ENCODE measurements at places on chromosomes 3 and 15.

DNA sequence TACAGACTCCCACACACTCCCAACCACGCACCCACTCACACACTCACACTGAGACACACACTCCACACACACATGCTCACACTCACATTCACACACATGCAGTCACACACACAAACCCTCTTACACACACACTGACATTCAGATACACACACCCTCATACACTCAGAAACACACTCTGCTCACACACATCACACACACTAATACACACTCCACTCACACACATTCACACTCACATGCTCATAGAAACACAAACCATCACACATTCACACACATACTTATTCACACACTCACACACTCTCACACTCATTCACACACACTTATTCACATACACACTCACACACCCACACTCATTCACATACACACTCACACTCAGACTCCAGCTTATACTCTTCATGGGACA is 509.3 kb downstream of the OCA2 start:
- no peak for DNase-seq

GRCh38 chr3:134486577-134487041 is 752 bp downstream of the CEP63 start:
- no peak for DNase-seq

DNA sequence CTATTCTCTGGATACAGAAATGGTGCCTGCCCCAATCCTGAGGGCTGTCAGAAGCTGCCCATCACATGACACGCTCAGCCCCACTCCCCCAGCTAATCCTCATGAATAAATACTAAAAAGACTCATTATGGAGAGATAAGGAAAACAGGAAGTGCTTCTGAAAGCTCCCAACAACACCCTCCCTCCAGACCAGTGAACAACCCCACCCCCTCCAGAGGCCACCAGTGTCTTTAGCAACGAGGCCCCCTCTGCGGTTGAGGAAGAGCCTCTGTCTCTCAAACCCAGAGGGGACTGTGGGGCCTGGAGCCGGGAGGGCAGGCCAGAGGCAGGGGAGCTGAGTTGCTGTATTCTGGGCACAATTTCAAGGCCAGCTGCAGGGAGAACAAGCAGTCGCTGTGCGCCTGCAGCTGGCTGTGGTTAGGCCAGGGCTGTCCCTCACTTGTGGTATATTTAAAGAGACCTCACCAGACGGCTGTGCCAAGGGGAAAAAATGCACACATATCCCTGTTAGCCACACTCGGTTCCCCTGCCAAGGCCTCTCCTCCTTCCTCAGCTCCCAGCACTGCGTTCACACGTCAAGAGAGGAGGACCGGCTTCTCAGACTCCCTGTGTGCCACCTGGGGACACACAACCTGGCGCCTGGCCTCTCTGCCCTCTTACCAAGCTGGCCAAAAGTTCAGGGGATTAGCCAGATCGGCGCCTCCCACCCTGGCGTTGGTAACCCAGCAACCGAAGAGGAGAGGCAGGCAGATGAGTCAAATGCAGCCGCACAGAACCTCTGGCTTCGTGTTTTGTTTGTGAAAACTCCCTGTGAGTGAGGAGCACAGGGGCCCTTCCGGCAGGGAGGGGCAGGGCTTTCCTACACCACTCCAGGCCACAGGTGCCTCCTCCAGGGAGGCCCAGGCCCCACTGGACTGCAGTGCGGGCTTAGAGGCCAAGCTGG is 101.2 kb upstream of the ETV5 start:
- DNase-seq, result peak; percentile 86

DNA sequence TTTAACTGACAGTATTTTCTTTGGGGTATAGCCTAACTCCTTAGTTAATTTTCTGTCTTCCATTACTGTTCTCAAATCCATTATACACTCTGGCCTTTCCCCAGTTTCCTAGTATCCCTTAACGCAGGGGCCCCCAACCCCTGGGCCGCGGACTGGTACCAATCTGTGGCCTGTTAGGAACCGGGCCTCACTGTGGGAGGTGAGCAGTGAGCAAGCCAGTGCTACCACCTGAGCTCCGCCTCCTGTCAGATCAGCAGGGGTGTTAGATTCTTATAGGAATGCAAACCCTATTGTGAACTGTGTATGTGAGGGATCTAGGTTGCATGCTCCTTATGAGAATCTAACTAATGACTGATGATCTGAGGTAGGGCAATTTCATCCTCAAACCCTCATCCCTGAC is 75.1 kb downstream of the DOCK3 start:
- no peak for DNase-seq

DNA sequence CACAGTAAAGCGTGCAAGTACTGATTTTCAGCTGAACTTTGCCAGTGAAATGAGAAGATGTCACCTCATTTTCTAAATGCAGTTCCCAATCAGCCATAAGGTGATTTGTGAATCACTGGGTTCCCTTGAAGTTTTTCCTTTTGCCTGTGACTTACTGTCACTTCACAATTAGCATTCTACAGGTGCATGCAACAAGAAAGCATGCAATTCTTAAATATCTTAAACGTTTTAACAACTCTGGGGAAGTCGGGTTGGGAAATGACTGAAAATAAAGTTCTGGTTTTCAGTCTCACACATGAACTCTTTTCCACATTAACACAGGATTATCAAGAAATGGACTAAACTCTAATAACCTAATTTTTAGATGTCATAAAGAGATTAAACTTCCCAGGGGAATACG is 5.2 kb downstream of the GSK3B start:
- DNase-seq, result no peak

GRCh38 chr15:45635191-45635638 is 386 bp downstream of the SQOR start:
- peak; percentile 66 for DNase-seq

DNA sequence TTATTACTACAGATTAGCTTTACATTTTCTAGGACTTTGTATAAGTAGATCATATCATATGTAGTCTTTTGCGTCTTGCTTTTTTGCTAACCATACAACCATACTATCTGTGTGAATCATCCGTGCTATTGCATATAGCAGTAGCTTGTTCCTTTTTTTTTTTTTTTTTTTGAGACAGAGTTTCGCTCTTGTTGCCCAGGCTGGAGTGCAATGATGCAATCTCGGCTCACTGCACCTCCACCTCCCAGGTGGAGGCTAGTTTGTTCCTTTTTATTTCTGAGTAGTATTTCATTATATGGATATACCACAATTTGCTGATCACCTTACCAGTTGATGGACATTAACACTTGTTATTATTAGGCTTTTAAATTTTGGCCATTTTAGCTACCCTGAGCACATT is 54.5 kb upstream of the TBL1XR1 start:
- no peak for DNase-seq

DNA sequence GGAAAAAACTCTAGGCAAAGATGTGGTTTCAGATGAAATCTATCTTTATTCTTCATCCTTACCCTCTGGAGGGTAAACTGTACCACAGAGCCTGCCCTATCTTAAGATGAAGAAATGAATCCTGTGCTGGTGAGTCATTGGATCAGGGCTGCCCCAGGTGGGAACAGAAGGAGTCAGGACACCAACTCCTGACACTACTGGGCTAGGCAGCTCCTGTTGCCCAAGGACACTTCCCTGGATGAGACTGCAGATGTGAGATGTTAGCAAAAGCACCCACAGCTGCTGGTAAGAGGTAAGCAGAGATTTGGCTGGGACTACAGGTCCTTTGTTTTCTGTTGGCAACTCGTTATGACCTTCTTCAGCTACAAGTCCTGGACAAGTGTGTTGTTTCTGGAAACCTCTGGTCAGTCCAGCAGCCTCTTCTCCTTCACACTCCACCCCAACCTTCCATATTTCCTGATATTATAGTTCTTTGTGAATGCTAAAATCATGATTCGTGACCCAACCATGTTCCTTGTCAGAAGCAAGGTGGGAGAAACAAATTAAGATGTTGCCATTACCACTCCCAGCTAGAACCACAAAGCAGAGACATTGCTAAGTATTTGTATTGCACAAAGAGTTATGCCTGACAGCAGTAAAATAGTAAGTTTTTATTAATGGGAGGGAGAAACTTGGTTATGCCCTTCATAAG is 104.2 kb upstream of the TGFBR2 start:
- no peak for DNase-seq

DNA sequence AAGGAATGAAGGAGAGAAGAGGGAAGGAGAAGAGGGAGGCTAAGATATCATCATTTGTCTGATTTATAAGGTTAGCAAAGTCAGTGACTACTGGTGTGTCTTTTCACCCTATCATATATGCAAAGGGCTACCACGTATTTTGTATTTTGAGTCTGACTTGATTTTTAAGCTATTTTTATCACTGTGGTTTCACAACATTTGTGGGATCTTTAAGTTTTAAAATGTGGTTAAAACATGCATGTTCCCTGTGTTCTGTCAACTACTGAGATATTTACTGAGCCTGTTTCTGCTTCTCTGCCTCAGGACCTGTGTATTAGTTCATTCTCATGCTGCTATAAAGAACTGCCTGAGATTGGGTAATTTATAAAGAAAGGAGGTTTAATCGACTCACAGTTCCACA is 22.5 kb upstream of the SPTSSB start:
- no peak for DNase-seq

DNA sequence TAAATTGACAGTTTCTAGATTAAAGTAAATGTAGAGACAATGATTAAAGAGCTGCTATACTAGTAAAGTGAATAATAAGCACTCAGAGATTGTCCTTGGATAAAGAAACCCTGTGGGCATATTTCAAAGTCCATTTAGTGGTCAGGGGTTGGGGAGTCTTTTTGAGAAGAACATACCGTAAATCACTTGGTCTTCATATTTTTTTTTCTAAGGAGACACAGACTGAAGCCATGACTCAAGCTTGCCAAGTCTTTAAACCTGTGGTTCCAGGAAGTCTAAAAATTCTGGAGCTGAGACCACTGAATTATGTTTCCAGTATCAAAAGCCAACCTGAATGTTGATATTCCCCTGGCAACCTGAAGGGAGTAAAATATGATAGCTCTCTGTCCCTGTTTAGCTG is 171.0 kb downstream of the TPRG1 start:
- no peak for DNase-seq

- no peak for DNase-seq
Observed at GRCh38 chr3:180469149-180469548, 132.8 kb upstream of the TTC14 start.

DNA sequence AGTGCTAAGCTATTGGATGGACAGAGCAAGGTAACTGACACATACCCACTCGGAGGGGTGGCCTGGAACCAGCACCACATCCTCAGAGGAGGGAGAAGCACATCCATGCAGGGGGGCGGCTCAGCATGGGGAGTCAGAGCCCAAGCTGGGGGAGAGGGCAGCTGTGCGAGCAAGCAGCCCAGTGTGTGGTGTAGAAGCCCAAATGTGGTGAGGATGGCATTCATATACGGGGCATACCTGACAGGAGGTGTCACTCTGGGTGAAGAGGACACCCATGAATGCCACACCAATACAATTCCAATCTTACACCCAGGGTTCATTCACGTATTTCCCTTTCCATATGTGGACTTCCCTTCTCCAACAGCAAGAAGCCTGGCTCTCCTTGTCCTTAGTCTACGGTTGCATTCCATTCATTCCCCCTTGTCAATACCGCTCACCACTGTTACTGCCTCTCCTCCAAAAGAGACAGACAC is 58.7 kb upstream of the ACAN start:
- no peak for DNase-seq

GRCh38 chr15:99174567-99175395 is 69.9 kb downstream of the SYNM start:
- no peak for DNase-seq

DNA sequence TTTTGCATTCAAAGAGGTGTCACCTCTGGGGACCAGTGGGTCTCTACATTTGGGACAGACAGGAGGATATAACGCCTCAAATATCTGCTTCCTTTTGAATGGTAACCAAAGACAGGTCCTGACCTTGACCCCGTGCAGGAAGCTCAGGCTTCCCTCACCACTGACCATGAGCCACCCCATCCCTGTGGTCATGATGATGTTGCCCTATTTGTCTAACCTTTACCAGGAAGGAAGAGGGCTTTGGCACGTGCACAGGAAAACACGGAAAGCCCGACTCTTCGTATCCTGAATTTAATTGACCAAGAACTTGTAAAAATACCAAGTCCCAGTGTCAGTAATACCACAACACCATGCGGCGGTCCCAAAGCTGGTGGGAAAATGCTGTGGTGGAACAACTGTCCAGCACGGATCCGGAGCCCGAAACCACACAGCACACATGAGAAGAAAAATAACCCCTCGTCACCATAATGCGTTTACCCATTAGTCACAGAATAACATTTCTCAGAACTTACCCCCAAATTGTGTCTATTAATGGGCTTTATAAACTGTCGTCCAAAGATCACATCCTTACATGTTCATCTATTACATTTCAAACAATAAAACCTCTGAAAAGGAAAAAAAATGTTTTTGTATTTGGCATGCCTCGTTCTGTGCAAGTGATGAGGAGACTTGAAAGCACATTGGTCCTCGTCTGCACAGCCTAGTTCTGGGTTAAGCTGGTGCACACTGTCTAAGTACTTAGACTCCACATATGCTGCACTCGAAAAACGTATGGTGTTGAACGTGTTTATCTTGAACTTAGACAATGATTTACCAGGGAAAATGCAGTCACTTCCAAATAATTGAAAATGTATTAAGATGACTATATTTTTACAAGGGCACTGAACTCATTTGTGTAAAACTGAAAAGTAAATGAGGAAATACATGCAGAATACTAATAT is 118.9 kb upstream of the IGF1R start:
- DNase-seq, result no peak

GRCh38 chr15:92643849-92644815 is 11.4 kb downstream of the FAM174B start:
- peak; percentile 39 for DNase-seq

Measured in ecto neural progenitor cell (in vitro differentiated cells).